Fibroblast of skin of right biceps (primary cell): ENCODE measurements at places on chromosomes 5 and 9.

DNA sequence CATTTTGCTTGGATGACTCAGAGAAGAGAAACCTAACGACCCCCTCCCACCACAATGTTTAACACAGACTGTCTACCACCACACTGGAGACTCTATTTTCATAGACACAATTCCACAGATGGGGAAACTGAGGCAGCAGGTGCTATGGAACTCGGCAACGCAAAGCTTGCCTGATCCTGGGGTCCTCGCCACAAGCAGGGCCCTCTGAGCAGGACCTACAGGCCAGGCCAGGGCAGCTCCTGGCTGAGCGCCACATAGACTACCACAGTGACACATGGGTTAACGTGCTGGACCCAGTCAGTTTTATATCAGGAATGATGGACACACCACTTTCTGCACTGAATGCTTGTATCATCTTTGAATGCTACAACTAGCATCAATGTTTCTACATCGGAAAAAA is 11.8 kb downstream of the IPPK start:
- DNase-seq, result no peak

- DNase-seq, result peak; percentile 71
Observed at GRCh38 chr5:39178171-39178570, 41.2 kb downstream of the FYB1 start.

- DNase-seq, result no peak
Observed at GRCh38 chr5:19200251-19200650, 787.7 kb downstream of the CDH18 start.

DNA sequence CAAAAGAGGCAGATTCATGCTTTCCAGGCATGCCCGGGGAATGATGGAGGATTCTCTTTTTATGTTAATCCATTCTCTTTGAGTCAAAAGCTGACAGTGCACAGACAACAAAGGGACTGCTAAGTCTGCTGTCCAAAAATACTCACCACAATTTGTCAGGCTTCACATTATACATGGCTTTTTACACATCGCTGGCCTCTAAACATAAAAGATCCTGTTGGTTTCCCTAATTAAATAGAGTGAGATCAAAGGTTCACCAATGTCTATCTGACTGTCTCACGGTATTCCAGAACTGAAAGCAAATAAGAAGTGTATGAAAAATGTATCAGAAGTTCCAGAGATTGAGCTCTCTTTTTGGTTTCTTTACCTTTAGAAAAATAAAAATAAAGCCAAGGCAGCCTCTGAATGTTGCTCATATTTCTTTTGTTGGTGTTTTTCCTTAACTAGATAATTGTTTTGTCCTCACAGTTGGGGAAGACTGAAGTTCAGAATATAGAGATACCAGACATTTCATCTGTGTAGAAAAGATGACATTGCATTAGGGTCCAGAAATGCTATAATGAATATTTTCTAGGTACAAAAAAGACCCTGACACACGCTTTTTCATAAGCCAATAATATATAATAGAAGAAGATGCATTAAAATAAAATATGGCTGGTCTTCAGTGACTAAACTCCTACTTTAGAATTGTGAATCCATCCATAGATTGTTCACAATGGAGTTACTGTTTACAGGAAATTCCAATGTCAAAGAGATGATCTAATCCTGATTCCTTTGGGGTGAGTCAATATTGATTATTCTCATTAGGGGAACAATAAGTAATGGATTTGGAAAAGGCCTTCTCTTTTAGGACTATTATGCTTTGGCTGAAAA is 688.2 kb upstream of the CDH6 start:
- DNase-seq, result peak; percentile 56

GRCh38 chr9:135075234-135076142 is 12.0 kb upstream of the OLFM1 start:
- DNase-seq, result no peak

DNA sequence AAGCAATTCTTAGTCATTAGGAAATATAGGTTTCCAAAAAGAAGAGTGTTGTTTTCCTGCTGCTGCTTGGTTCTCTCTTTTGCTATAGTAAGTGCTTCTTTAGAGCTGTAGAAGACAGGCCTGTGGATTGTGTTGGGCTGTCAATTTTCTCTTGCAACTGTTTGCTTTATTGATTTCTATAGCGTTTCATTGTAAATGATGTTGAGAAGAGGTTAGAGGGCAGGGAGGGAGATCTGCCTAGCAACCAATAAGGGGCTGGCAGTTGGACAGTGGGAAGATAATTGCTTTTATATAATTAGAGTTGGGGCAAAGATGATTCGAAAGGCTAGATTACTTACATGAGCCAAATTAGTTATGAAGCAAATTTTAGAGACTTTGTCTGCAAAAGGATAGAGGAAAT is 11.1 kb downstream of the UNC13B start:
- DNase-seq, result no peak

DNA sequence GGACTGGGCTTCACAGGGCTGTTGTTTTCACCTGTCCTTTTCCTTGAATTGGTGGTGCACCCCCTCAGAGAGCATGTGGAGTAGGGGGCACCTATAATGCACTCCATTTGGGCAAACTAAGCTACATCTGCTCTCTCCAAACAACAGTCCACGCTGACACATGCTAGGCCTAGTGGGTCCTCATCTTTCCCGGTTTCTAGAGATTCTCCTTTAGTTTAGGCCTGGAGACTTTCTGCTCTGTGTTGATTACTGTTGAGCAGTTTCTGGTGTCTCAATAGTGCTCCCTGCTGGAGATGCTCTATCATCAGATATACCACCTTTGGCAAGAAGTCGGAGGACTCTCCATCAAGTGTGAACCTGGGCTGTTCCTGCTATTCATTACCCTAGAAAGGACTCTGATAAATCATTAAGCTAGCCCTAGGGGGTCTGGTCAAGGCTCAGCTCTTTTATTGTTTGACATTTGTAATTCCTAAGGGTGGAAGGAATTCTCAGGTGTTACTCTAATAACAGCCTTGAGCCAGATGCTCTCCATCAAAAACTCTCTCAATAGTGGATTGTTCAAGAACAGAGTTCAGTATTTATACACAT is 64.0 kb upstream of the FYB1 start:
- peak; percentile 59 for DNase-seq

GRCh38 chr5:138138949-138139780 is at the start of gene NME5:
Gene NME5 (minus strand): TSS chr5:138139428. CDS start chr5:138138780, 648 bp downstream.
- peak; percentile 46 for DNase-seq

- DNase-seq, result peak; percentile 67
Observed at GRCh38 chr5:27311544-27311943, 273.2 kb upstream of the CDH9 start.

- peak; percentile 92 for DNase-seq
Observed at GRCh38 chr9:3746296-3747275, 220.8 kb upstream of the RFX3 start.

- no peak for DNase-seq
Observed at GRCh38 chr5:176388003-176388443, 375 bp downstream of the NOP16 start.

DNA sequence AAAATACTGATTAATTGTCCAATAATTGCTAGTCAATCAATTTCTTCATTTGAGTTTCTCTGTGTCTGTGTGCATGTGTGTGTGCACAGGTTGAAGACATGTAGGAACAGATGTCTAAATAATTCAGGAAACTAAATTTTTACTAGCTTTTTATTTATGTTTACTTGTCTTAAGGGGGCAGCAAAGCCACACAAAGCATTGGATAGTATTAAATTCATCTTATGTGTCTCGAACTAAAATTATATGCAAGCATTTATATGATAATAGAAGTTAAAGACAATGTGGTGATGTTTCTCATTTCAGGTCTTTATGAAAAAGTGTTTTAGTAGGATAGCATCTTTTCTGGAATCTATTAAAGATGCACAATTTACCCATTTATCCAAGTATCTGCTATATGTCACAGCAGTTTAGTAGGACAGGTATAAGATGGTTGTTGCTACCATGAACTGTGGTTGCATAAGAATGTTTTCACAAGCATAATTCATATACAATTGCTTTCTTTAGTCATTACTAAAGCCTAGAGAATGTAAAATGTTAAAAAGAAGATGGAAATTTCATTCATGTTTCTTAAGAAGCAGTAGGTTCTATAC is 784.6 kb upstream of the NUDT12 start:
- DNase-seq, result peak; percentile 29

DNA sequence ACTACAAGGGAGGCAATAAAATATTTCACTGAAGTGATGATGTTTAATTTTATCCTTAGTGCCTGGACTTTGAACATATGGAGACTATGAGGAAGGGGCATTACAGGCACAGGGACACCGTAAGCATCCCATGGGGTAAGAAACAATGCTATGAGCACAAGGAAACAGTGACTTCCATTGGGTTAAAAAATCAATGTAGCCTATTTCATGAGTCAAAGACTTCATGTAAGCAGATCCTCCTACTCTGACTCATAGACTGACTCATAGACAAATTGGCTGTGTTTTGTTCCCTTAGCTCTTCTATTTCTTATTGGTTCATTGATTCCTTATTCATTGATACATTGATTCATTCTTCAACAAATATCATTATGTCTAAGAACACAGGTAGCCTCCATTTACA is 351.0 kb downstream of the PRELID2 start:
- DNase-seq, result peak; percentile 76

DNA sequence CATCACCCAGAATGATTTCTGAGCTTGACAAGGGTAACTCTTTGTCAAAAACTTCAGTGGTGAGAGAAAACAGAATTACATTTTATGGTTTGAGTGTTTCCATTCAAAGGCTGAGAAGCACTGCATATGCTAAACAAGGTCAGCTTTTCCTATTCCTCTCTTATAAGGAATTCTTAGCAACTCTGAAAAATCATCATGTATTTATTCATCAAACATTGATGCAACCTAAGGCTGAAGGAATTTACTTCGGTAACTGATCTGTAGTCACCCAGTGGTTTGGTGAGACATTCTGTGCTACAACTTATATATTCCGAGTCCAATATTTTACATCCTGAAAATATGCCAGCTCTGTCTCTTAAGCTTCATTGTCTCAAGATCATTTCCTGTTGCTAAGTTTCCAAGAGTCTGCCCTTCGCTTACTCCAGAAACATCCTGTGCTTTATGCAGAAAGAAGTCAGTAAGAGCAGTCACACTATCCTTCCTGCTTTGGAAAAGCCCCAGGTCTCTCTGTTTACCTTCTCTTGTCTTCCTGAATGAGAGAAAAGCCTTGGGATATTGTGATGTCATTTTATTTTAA is 176.6 kb upstream of the TBCA start:
- DNase-seq, result peak; percentile 71

DNA sequence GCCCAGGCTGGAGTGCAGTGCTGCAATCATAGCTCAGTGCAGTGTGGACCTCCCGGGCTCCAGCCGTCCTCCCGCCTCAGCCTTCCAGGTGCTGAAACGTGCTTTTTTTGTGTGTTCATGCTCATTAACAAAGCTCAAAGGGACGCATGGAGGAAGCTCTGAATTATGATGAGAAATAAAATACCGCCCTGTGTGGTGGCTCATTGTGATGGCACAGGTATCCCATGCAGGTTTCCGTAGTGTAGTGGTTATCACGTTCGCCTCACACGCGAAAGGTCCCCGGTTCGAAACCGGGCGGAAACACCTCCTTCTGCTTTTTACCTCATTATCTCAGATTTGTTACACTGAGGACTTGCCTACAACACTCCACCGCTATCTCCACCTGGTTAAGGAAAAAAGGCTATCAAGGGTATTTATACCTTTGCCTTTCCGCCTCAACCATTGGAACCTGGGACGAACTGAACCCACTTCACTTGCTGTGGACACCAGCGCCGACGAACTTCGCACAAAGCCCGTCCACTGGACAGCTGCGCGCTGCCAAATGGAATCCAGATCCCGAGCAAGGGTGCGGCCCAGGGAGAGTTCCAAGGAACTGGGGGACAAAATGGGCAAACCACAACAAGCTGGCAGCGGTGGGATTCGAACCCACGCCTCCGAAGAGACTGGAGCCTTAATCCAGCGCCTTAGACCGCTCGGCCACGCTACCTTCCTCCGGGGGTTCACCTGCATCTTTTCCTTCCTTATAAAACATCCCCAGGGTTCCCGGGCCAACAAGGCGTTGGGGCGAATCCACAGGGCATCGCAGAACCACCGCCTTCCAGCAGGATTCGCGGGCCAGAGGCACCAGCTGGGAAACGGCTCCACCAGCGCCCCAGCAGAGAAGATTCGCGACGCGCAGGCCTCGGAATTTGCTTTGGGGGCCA is 26.3 kb downstream of the OR2V2 start:
- DNase-seq, result peak; percentile 85

DNA sequence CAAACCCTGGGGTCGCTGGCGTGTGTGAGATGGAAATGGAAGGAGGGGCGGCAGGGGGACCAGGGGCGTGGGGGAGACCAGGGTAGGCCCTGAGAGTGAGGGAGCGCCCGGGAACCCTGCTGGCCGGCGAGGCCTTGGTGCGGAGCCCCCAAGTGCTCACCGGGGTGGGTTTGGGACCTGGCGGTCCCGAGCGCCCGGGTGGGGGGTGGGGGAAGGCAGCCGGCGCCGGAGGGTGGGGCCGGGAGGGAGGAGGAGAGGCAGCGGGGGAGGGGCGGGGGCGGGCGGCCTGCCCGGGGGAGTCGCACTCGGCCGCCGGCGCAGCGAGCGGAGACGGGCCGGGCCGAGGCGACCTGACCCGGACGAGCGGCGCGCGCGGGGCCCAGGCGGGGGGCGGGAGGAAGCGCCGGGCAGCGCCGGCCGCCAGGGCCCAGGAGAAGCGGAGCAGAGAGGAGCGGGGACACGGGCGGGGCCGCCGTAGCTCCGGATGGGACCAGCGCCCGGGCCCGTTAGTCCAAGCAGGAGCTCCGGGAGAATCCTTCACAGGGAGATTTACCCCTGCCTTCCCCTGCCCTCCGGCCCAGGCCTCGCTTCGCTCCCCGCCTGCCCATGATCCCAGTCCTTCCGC is at the start of gene NPR2:
TSS of gene NPR2 (plus strand) at position 295 of the 625 bp plus-strand sequence. CDS start 818 bp downstream, outside the sequence.
- peak; percentile 55 for DNase-seq

DNA sequence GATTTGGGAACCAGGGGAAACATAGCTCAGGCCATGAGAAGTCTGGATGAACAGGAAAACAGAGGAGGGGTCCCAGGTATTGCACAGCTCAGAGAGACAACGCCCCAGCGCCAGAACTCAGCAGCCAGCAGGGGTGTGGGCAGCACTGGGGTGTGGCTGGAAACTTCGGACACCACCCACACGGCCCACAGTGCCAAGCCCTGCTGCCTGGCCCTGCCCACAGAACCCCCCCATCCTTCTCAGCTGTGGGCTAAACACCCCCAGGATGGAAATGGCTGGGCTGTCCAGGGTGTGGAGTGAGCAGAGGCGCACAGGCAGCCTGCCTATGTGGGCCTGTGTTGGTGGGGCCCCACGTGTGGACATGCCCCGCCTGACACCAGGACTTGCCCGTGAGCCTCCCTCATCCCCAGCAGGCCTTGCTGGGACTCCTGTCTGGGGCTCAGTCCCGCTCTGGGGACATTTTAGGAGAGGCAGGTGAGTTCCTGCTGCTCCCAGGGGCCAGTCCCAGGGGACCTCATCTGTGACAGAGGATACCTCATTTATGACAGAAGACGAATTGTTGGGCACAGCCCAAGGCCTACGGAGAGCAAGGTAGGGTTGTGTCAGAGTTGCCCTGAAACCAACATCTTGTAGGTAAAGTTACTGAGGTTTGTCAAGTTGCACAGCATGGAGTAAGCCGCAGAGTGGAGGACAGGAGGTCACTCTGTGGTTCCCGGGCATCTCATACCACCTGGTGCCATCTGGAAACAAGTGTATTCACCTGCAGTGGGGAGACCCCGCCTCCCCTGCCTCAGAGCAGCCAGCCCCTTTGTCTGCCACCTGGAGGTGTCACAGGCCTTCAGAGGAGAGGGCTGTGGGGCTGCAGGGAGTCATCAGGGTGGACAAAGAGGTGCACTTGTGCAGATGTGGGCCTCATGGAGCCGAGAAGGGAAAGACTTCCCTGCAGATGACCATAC is 183.2 kb downstream of the AUH start:
- no peak for DNase-seq

GRCh38 chr9:86079421-86079831 is 19.9 kb downstream of the GOLM1 start:
- no peak for DNase-seq
